ENCODE measurements at places on chromosomes 12 and 14.

DNA sequence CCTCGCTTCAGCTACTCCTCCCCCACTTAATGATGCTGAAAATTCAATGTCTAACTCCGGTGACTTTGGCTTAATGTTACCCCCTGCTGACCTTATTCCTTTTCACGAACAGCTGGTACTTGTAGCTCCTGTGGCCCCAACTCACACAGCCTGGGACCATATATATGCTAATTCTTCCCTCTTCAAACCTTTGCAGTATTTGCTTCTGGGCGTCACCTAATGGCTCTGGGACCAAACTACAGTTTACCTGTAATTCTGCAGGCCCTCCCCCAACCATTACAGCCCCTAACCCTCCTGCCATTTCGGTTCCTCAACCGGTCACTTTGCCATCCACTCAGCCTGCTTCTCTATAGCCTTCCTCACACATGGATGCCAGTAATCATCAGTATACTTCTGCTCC is 29.6 kb upstream of the C12orf75 start:
- no peak for DNase-seq

DNA sequence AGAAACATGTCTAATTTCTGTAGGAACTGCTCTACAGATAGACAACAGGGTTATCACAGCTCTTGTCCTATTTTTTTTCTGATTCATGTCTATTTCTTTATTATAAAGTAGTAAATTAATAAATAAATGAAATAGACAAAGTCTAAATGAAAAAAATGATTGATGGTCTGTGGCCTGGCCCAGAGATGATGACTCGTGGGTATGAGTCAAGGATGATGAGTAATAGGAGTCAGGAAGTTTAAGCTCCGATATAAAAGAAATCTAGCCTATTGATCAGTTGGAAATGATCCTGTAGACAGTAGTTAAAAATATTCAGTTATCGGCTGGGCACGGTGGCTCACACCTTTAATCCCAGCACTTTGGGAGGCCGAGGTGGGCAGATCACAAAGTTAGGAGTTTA is 90.6 kb upstream of the RTL1 start:
- DNase-seq: no peak

- no peak for DNase-seq
Measured at GRCh38 chr14:51014086-51014485, 69.8 kb upstream of the PYGL start.

- DNase-seq: no peak
Measured at GRCh38 chr12:132218527-132218875, 74.2 kb downstream of the NOC4L start.

- DNase-seq: no peak
Measured at GRCh38 chr12:2418579-2418978, 365.8 kb downstream of the CACNA1C start.

- DNase-seq: no peak
Measured at GRCh38 chr12:21940549-21941505, at the start of gene ABCC9. Gene ABCC9, minus strand, starts transcription at chr12:21941426. Its CDS starts 4,752 bp downstream, at chr12:21936674.

DNA sequence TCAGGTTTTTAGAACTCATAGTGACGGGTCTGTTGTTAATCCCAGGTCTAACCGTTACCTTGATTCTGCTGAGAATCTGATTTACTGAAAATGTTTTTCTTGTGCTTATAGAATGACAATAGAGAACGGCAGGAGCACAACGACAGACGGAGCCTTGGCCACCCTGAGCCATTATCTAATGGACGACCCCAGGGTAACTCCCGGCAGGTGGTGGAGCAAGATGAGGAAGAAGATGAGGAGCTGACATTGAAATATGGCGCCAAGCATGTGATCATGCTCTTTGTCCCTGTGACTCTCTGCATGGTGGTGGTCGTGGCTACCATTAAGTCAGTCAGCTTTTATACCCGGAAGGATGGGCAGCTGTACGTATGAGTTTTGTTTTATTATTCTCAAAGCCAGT is 34.4 kb downstream of the PSEN1 start:
- DNase-seq: no peak

DNA sequence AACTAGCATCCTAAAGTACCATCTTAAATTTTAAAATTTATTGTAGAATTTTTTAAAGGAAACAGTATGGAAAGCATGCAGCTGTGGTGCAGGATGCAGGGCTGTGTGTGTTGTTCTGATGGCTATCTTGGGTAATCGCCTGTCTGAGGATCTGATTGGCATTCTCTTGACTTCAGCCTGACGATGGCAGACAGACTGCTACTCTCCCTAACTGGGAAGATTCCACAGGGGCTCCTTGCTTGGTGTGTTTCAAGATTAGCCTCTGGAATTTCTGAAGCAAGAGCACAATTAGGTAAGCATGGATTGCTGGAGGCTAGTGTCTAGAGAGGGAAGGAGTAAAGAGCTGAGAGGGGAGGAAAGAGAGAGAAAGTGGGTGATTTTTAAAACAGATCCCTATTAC is 696.8 kb upstream of the LRFN5 start:
- no peak for DNase-seq

DNA sequence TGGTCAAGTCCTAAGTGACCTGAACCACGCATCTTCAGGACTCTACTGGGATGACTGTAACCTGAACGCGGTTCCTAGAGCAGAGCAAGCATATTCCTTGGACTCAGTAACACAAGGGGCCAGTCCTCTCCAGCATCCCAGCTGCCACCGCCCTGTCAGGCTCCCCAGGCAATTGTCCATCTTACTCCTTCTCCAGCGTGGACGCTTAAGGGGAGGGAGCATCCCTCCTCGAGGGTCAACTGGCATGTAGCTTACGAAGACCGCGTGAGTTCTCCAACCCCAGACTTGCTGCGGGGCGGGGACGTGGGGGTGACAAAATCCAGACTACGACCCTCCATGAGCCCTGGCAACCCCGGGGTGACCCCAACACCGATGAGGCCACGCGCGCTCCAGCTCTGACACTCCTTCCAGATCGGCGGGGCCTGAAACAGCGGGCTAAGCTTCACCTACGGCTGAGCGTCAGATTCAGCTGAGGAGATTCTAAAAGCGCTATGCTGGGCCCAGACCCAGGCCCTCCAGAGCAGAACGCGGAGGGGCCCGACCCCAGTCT is 846 bp upstream of the MTHFD1 start:
- no peak for DNase-seq

DNA sequence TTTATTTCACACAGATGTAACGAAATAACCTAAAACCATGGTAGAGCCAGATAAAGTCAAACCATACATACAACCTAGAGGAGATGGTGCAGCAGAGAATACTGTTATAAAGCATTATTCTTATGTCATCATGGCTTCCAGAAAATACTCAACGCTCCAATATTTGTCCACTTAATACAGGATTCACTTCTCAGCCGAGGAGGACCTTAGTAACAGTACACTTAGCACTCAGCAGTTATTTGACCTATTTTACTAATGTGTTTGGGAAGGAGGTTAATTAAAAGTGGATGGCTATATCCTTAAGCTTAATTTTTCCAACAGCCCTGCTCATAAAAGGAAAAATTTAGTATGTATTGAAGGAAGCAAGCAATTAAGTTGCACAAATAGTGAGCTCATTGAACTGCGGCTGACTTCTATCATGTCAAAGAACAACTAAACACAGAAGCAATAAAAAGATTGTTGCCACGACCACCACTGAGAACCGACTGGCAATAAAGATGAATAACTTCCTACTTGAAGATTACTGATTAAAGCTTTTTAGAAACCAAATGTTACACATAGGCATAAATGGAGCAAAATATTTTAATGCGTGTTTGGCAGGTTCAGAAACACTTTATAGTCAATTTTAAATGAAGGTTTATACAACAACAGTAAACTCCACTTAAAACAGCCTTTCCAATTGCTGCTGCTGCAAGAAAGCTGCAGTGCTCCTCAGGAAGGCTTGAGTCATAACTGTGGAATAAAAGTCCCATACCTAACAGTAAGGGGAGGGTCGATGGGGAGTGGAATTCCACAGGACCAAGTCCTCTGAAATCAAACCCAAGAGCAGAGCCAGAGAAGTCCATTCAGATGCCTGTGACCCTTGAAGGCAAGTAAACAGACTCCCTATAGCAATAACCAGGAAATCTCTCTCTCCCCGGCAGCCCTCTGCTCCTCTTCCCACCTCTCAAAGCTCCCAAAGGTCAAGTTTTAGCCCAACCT is 218.9 kb upstream of the CDKN3 start:
- no peak for DNase-seq

DNA sequence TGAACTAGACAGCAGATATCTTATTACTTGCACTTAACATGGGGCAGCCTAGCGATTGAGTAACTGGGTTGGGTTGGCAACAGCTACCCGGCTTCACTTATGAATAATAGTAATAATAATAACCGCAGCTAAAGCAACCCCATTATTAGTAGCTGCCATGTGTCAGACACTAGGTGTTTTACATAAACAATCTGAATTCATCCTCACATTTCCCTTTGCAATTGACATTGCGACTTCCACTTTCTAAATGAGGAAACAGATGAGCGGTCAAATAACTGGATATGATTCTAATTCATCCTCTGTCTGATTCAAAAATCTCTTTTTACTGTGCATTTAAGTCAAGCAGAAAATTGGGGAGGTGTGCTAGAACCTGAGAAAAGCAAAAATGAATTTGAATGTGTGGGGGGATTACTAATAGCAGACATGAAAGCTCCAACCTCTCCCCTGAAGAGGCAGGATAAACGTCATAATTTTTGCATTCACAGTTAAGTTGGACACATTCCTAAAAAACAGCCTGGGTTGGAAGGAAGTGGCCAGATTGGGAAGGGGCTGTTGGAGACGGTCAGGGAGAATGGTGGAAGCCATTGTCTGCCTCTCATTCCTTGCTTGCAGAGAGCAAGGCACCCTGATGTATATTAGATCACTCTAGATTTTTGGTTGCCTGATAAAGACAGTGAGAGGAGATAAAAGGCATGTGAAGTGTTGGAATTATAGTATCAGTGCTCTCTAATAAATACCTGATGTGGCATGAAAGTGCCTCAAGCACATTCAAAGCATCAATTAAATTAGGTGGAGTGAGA is 13.1 kb downstream of the EMP1 start:
- no peak for DNase-seq

GRCh38 chr12:9707356-9707755 is 25.5 kb downstream of the CLECL1 start:
- no peak for DNase-seq

- DNase-seq: no peak
Measured at GRCh38 chr12:26855337-26855736, 22.3 kb upstream of the ITPR2 start.

- DNase-seq: peak; percentile 90
Measured at GRCh38 chr12:130826151-130826801, 12.8 kb downstream of the STX2 start.

DNA sequence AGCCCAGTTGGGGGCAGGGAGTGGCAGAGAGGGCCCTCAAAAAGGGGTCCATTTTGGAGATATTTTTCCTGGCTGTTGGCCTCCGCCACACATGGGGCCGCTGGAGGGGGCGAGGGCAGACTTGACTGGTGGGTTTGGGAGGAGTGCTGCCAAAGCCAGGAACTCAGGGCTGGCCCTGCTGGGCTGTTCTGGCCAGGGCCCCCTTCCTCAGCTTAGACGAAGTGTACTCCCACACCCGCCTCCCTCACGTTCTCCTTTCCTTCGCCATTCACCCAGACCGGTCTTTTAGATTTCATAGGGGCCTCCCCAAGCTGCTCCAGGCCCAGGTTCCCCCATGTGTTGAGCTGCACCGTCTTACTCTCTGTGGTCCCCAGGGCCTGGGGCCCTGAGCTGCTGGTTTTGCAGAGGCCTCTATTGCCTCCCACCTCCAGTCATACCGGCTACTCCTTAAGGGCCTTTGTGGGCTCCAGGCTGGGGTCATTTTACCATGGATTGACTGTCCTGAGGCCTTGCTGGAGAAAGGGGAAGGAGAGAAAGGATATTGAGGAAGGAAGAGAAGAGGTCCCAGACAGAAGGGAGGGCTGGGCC is 1.3 kb downstream of the KRT7 start:
- DNase-seq: no peak

GRCh38 chr12:5071496-5071895 is 27.8 kb downstream of the KCNA5 start:
- no peak for DNase-seq

- no peak for DNase-seq
Measured at GRCh38 chr12:11136075-11136474, 1.6 kb upstream of the TAS2R30 start.

DNA sequence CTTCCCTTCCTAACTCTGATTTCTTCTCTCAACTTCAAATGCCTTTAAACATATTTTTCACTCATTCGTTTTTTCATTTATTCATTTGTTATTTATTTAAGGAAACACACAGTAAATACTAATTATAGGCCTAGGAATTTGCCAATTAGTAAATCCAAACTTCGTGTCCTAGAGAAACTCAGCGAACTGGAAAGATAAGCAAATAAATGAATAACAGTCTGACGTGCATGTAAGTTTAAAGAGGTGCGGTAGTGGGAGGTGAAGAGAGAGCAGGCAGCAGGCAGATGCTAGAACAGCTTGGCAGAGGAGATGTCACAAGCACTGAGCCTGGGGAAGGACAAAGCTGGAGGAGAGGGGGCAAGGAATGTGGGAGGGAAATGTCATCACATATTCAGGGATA is 228.2 kb downstream of the DPY19L2 start:
- no peak for DNase-seq

DNA sequence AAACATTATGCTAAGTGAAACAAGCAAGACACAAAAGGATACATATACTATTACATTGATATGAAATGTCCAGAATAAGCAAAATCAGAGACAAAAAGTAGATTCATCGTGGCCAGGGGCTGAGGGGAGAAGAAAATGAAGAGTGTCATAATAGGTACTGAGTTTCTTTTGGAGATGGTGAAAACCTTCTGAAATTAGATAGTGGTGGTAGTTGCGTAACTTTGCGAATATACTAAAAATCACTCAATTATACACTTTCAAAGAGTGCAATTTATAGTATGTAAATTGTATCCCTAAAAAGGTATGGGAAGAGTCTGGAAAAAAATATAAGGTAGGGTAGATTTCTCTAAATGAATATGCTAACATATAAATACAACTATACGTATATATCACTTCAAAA is 22.2 kb downstream of the KANSL2 start:
- DNase-seq: no peak

- no peak for DNase-seq
Measured at GRCh38 chr12:14138495-14138894, 157.1 kb upstream of the GRIN2B start.

GRCh38 chr14:59346329-59346728 is 118.9 kb downstream of the GPR135 start:
- no peak for DNase-seq

DNA sequence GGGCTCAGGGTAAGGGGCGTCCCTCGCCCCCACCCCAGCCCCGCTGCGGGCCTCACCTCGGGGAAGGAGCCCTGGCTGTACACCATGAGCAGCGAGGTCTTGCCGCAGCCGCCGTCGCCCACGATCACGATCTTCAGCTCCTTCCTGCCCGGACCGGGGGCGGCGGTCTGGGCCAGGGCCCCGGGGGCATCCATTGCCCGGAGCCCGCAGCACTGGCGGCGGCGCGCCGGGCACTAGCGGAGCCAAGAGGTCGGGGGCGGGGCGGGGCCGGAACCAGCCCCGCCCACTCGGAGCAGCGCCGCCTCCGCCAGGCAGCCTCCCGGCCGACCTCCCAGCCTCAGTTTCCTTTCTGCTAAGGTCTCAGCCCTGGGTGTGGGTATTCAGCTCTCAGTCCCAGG is at the start of gene RHOF:
TSS of gene RHOF (minus strand) at position 249 of the 398 bp plus-strand sequence. CDS start at position 194, 55 bp downstream.
- DNase-seq: peak; percentile 71

- peak; percentile 3 for DNase-seq
Measured at GRCh38 chr12:66813137-66813892, 134.4 kb upstream of the GRIP1 start.
